ENCODE measurements at places on chromosomes 12 and 14.

- DNase-seq = no peak
These were observed 9.6 kb downstream of the NAB2 start for GRCh38 chr12:57098546-57098945.

DNA sequence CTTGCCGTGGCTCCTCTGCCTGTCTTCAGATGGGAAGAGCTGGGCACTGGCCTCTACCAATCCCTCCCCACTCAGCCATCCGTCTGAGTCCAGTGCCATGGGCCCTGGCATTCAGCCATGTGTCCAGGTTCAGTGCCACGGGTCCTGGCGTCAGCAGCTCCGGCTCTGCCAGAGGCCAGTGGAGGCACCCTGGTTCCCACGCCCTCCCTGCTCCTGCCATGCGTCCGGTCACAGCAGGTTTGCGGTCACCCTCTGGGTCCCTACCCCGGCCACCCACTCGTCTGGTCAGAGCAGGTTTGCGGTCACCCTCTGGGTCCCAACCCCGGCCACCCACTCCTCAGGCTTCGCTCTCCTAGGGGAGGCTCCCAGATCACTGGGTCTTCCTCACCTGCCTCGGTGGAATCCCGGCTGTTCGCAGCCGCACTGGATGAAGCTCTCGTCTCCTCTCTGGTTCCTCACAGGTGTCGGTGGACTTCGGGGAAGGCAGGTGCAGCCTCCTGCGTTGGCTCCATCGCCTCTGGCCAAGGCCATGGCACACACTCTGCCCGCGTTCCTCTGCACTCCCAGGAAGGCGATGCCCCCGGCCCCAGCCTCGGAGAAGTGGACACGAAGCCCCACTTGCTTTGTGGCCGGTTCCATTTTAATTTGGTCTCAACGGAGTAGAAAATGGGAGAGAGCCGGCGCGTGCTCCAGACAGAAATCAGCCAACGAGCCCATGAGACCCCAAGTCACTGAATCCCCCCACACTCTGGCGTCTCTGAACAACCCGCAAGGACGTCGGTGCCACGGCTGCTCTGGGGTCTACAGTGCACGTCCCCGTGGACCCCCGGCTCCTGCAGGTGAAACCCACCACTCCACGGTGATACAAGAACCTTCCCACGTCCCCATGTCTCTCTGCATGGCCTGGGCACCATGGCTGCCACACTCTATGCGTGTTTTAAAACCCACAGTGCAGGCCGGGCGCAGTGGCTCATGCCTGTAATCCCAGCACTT, 47.8 kb upstream of the FBRSL1 start:
- DNase-seq = no peak

DNA sequence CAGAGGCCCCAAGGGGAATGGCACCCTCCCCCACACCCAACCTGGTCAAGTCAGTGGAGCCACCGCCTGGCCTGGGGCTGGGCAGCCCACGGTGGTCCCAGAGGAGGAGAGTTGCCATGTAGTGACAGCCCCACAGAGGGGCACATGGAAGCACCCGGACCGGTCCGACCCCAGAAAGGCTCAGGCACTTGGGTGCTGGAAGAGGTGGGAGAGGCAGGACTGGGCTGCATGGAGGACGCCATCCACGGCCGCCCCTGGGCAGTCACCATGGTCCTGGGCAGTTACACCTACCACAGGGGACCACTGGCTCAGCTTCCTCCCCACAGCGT, 37.9 kb upstream of the TMEM179 start:
- no peak for DNase-seq

DNA sequence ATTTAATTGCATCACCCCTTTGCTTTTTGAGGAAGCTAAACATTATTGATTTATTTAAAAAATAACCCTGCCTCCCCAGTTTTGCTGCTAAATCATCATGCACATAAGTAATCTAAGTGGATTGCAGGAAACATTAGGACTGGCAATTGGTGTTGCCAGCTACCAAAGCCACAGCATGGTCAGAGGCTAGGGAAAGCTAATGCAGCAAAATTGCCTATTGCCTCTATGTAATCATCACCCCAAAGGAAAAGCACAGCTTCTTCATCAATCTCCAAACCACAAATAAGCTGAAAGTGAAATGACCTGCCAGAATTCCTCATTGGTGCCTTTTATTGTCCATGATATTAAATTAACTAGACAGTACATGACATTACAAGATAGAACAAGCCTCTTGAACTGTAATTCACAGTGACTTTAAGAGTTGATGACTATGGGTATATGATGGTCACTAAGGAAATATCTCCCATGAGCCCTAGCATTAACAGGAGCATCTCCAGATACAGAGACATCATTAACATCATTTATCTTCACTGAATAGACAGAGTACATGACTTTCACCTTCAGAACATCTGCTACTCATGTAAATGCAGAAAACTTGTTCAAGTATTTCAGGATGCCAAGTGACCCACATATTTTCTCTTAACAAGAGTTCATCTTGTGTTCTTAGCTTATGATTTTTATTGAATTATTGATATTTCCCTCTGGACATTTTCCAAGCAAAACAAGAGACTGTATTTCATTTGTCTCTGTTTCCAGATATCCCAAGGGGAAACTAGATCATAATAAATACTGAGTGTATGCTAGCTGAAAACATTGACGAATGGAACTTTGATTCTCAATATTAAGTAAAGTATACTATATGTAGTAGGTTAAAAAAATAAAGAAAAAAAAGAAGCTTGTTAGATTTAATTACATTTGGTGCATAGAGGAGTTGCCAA, 29.4 kb downstream of the PTPRR start:
- no peak for DNase-seq

DNA sequence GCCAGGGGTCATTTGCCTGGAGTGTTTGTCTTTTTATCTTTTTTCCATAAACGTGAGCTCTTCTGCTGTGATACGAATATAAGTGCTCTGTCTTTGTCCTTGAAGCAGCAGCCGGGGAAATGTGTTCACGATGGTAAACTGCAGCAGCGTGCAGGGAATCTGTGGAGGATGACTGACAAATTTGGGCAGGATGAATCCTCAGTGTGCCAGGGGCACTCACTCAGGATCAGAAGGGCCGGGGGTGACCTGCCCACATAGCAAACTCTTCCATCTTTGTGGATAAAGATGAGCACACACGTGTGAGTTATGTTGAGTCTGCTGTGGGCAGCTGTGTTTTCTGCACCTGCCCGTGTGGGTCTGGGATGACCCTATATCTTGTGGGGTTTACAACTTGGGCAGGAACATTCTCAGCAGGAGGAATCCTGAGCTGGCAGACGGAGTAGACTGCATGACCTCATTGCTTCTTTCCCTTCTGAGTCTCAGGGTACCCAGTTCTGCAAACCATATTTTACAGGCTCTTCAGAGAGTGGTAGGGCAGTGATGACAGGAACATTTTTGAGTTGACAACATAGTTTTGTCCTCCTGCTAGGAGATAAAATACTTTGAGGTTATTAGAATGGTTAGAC, 711 bp downstream of the ANO4 start:
- no peak for DNase-seq

- DNase-seq = no peak
These were observed 39.7 kb downstream of the PPTC7 start for GRCh38 chr12:110543252-110543959.

DNA sequence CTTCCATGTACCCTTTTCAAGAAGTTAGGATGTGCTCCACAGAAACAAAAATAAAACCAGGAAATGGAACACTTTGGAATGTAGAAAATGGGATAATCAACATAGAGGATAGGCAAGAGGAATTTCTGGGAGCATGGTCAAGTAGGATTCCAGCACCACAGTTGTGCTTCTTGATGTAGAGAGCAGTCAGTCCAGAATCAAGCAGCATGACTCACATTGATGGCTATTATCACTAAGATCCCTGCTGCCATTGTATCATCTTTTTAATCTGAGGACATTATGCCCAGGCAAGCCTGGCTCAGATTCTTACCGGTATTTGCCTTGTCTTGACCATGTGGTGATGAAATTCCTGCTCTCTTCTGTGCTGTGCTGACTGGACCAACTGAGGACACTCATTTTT, 5.7 kb downstream of the ETFRF1 start:
- DNase-seq = no peak

DNA sequence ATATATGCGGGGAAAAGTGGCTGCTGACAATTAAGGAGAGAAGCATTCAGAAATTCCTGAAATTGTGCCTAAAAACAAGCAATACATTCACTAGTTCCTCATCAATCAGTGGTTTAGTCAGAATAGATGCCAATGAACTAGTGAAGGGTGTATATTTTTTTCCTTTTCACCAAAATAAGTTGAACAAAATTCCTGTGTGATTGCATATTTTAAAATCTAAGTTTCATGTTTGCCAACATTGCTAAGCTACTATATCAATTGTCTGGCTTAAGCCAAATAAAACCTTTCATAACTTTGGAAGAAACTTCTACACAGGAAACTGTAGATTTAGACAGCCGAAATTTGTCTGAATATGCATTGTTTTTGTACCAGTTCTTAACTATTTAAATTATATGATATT, 8.7 kb downstream of the PRKD1 start:
- DNase-seq = no peak

DNA sequence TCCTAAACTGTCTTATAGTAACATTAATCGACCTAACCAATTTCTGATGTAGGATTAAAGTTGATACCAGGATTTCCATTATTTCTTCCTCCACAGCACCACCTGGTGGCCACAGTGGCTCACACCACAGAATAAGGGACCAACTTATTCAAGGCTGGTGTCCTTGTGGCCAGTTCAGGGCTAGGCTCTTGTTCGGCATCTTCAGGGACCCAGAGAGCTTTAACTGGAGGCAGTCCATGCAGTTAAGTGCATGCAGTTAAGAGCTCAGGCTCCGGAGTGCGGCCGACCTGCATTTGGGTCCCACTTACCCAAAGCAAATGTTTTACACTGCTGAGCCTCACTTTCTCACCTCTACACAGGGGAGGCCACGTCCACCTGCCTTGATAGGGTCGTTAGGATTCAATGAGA, 42.0 kb upstream of the GPR68 start:
- DNase-seq = peak; percentile 83

DNA sequence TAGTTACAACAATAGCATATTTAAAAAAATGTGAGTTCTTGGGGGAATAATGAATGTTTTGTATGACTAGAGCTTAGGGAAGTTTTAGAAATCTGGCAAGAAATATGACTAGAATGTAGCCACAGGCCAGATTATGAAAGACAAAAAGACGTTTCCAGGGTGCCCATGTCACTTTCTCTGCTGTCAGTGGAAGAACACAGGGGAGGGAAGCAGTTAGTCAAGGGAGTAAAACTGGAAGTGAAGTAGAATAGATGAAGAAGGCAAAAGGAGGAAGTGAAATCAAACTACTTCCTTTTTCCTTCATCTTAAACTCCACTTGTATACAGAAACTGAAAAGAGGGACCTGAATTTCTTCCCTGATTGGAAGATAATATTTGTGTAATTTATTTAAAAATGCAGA, 81.2 kb upstream of the ATP2B1 start:
- DNase-seq = no peak

DNA sequence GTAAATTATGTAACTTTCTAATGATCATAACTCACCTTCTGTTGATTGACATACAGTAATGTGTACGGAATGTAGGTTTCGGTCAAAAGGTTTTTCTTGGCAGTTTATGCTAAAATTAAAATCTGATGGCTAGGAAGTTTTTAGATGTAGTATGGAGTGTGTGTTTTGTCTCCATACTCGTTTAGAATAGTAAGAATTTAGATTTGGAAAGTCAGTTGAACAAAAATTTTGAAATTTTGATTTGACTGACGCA, 859 bp downstream of the PALS1 start:
- no peak for DNase-seq

GRCh38 chr12:132904718-132905328, 17.4 kb upstream of the CHFR start:
- DNase-seq = peak; percentile 94

DNA sequence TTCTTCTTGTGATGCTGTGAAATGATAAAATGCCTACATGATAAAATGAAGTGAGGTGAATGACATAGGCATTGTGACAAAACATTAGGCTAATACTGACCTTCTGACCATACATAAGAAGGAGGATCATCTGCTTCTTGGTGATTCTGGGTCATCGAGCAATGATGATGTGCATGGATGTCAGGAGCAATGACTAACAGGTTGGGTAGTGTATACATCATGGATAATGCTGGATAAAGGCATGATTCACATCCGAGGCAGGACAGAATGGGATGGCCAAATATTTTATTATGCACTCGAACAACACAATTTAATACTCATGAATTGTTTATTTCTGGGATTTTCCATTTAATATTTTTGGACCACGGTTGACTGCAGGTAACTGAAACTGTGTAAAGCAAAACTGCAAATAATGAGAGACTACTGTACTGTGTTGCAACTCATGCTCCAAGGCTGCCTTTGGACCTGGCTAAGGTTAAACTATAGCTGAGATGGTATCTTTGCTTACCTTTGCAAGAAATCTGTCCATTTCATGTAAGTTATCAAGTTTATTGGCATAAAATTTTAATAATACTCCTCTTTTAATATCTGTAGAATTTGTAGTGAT, 7.6 kb upstream of the SLC25A21 start:
- no peak for DNase-seq

GRCh38 chr12:39692258-39692853, 72.8 kb upstream of the ABCD2 start:
- no peak for DNase-seq

DNA sequence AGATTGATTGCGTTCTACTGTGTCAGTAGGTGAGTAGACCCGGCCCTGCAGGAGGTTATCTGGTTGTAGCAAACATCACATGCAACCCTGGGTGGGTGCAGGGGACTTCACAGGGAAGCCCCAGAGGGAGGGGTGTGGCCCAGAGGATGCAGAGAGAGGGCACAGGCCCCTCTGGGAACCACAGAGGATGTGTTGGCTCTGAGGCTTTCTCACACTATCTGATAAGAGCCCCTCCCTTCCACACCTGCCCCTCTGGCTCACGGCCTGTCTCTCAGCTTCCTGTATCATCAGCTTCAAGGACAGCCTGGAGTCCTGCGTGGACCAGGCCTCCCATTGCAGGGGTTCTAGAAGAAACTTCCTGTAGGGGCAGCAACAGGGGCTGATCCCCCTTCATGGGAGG, 101.9 kb downstream of the RIN3 start:
- DNase-seq = no peak

GRCh38 chr14:49915085-49915484, 22.2 kb downstream of the ARF6 start:
- DNase-seq = no peak

- no peak for DNase-seq
These were observed 64.7 kb downstream of the VEZT start for GRCh38 chr12:95282266-95282665.

DNA sequence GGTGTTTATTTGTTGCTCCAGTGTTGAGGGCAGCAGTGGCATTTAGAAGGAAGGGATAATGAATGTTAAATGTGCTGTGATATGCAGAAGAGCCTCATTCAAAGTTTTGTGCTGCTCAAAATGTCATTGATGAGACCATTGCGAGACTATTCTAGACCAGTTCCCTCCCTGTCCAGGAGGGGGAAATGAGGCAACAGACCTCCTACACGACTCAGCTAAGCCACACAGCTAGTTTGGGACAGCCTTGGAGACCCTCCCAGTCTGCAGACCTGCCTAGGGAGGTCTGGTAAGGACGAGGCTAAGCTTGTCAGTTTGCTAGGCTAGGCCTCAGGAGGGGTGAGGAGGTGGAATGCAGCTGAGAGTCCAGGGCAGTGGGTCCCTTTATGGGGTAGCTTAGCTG, 116.0 kb downstream of the NRXN3 start:
- DNase-seq = no peak

Data from WTC11 (cell line).